ENCODE measurements at places on chromosomes 11 and 22. TPM values are rescaled to one million over a fixed set of nuclear protein-coding genes. Genes with fewer than 3 reads are reported as not detected.

Gene POTEH
- not detected for total RNA-seq

Gene RTN4RL2
- 0.67 TPM for total RNA-seq

Gene ME3
- total RNA-seq: 14.3 TPM

Gene MS4A7
- total RNA-seq: under 0.01 TPM

Gene SEPTIN3
- total RNA-seq: 4.3 TPM

Gene PNPLA5
- not detected for total RNA-seq

Gene CECR2
- 2.0 TPM for total RNA-seq

Gene RFPL3
- total RNA-seq: 0.46 TPM

Gene KRTAP5-2
- not detected for total RNA-seq

Gene FAM180B
- under 0.01 TPM for total RNA-seq

Gene RFPL1
- total RNA-seq: not detected
